Activated T-helper 1 cell treated with anti-CD3 and anti-CD28 coated beads, Interleukin-2, amount 50 U/mL, for 16 hours (primary cell): ENCODE measurements at places on chromosomes 5 and 9.

DNA sequence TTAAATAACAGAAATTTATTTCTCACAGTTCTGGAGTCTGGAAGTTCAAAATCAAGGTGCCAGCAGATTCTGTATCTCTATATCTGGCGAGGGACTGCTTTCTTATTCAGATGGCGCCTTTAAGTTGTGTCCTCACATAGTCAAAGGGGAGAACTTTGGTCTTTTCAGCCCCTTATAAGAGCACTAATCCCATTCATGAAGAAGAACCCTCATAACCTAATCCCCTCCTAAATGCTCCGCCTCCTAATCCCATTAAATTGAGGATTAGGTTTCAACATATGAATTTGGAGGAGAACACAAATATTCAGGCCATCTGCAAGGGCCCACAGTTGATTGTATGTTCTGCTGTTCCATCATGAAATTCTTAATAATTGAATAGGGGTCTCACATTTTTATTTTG, 10.8 kb upstream of the CCDC152 start:
- DNase-seq = no peak

DNA sequence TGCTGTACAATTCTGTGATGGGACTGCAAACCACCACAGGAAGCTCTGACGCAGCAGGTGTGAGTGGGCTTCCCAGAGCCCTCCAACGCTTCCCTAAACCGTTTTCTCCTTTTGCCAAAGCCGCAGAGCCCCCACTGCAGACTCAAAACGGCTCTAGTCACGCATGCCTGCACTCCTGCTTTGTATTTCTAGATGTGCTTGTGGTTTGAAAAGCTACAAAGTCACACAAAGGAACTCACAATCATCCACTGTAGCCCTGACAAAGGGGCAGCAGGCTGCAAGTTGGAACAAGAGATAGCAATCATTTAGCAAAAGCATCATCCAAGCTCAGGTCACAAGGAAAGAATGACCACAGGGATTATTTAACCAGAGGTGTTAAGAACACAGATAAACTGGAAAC, 79.3 kb downstream of the PTPN3 start:
- DNase-seq = no peak

GRCh38 chr9:1273859-1274258, 223.7 kb downstream of the DMRT2 start:
- DNase-seq = no peak

DNA sequence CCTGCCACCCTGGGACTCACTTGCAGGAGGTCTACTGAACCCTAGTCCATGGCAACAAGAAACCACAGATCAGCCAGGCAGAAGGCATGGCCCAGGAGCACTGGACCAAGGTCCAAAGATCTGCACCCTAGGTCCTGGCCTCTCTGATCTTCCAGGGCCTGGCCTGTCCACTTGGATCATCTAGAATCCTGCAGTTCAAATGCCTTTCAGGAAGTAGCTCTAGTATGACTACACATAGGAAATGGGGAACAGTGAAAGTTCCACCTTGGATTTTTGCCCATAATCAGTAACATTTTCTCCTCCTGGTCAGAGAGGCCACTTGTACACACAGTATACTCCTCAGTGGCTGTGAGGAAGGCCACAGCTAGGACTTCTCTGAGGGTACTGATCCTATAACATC, 11.5 kb downstream of the ANXA6 start:
- DNase-seq = no peak

DNA sequence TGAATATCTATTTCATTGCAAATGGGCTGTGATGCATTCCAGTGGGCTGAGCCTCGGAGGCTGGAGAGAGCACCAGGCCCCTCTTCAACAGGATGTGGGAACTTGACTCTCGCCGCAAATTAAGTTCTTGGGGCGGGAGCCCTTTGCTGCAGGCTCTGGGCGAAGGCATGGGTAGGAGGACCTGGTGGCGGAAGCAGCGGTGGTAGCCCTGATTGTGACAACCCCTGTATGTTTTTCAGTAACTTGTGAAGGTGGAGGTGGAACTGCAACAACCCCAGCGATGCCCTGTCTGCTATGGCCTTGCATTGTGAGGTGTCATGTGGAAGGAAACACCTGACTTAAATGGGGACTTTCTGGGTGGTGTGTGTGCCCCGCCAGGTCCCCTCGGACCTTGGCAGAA, 9.4 kb downstream of the FYB1 start:
- peak; percentile 70 for DNase-seq

DNA sequence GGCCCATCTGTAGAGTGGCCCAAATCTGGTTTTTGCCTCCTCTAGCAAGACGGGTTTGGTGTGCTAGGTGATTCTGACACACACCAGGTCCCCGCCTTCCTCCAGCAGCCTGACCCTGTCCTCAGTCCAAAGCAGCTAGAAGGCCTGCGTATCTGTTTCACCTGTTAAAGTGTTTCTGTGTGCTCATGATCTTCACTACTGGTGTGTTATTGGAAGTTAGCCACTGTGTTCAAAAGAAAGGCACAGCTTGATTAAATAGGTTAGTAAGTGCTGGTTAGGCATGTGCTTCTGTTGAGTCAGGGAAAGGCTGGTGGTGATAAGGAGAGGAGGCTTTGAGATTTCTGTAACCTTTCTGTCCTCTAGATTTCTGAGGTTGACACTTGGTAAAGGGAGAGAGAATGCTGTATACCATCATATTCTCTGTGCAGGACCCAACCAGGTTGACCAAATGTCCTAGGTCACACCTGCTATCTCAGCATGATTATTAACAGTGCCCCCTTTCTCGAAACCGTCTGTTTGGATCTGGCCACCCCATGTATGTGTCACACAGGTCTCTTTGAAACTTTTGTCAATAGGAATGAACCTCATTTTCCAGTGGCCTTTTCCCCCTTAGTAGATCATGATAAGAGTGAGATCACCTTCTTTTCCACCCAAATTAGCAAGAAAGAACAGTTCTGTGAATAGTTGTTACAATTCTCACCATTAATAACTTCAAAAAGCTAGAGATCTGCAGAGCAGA, 58.8 kb downstream of the ARHGAP26 start:
- no peak for DNase-seq

- DNase-seq = no peak
These were observed 349.8 kb upstream of the DAB2 start for GRCh38 chr5:39774605-39775004.

GRCh38 chr5:126965061-126965475, 65.3 kb downstream of the MARCHF3 start:
- no peak for DNase-seq

DNA sequence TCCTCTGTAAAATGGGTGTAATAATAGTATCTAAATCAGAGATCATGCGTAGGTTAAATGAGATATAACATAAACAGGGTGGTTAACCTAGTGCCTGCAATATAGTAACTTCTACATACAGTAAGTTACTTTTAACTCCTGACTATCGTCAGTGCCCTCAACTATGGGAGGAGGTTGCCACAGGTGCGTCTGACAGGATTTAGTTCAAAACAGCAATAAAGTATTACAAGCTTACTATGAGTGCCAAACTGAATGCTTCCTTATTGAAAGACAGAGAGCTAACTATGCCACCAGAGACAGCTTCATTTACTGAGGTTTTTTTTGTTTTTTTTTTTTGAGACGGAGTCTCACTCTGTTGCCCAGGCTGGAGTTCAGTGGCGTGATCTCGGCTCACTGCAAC, 209.0 kb downstream of the ADAMTSL1 start:
- no peak for DNase-seq

GRCh38 chr9:134913041-134913712, 4.5 kb downstream of the FCN1 start:
- no peak for DNase-seq

- DNase-seq = no peak
These were observed 29.0 kb downstream of the AUH start for GRCh38 chr9:91332546-91333231.

DNA sequence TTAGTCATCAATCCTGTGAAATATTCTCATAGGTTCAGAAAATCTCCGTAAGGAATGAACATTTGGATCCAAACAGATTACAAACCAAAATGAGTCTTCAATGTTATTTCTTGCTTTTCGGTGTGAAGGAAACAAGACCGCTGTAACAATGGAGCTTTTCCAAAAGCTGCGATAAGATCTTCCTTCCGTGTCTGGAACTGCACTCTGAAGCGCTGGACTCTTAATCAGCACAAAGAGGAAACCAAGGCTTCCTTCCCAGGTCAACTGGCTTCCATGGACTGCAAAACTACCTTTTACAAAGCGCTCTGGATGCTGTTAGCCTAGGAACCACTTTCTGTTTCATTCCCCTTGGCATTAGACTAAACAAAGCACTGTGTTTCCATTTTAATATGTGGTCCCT, 137.9 kb upstream of the BASP1 start:
- DNase-seq = no peak

GRCh38 chr9:97811533-97812246, 41.3 kb upstream of the FOXE1 start:
- no peak for DNase-seq

- DNase-seq = no peak
These were observed 17.2 kb upstream of the SIL1 start for GRCh38 chr5:139215107-139215975.

DNA sequence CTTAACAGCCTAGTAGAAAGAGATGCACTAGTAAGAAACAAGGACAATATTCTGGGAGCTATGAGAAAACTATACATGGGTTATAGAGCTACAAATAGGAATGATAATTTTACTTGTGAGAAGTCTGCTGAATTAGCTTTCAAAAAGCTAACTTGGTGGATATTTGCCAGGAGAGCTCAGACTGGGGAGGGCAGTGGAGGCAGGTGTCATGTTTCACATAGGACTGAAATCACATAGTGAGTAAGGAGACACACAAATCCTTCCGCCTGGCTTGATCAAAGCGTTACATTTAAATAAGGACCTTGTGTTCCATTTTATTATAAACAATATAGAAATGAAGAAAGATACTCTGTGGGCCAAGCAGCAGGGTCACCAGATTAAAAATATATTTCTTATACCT, 235.0 kb downstream of the ISL1 start:
- DNase-seq = no peak

DNA sequence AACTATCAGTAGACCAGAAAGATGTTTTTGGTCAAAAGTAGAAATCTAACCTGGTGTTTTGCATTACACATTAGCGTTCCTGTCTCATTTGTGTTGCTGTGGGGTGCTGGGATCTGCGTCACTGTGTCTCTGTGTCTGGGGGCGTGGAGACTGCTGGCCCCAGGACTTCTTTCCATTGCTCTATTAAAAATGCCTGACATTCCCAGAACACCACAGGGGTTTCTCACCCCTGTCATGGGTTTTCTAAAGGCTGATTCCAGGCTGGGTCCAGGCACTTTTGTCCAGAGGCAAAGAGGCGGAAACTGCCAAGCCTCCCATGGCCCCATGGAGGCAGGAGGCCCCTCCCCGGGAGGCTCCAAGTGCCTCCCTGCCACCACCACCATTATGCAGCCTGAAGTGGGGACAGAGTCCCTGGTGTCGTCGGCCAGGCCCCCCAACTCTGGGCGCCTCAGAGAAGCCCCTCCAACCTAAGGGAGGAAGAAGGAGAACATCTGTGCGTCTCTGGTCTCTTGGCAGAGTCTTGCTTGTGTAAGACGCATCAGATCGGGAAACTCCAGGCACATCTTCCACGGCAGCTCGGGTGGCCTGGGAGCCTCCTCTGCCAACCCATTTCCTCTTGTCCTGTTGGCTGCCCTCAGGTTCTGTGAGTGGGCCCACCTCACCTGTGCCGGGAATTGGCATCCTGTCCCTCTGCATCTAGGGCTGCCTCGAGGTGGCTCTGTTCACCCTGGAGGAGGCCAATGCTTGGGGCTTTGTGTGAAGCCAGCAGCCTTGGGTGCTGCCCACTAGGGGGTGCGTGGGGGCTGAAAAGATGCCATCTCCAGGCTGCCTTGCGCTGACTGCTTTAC, 13.8 kb upstream of the PLEKHG4B start:
- DNase-seq = no peak

DNA sequence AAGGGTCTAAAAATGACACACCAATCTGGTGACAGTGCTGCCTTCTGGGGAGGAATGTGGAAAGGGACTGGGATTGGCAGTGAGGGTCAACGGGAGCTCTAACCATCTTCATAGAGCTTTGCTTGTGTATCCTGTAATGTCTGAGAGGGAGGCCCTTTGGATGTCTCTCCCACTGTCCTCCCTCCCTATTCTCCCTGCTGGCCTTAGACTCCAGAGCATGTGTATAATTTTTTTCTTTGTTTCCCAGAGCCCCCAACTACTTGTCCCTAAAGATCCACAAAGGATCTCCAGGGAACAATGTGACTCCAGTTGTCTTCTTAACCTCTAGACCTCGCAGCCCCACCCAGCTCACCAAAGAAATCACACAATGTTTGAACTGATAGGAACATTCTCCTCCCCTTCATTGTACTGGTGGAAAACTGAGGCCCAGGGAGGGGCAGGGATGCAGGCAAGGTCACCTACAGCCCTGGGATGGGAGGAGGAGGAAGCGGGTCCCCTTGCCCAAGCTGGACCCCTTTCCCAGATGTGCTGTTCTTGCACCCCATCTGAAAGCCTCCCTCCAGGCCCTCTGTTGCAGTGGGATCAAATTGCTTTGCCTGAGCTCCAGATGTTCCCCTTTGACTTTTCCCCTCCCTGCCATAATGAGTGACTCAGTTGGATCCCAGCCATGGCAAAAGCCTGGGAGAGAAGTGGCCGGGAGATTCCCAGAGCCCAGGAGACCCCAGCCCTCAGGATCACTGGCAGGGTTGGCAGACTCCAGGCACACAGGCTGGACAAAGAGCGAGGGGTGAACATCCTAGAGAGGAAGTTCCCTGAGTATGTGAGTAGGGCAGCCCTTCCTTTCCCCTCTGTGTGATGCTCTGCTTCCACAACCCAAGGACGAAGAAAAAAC, 21.8 kb downstream of the SPARC start:
- no peak for DNase-seq

GRCh38 chr9:21252721-21253547, 13.1 kb upstream of the IFNA14 start:
- DNase-seq = no peak

DNA sequence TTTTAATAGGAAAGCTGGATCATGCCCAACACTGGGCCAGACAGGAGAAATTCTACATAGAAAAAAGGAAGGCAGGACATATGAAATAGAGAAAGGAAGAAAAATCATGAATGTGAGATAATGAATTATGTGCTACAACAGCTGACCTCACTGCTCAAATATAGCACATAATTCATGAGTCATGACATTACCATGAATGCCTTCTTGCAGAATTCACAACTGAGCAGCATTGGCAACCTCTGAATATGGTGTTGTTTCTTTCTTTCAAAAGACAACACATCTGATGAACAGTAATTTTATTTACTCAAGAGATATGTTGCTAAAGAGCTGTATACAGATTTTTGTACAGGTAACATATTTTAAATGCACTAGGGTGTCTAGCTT, 34.4 kb downstream of the APBA1 start:
- DNase-seq = no peak

DNA sequence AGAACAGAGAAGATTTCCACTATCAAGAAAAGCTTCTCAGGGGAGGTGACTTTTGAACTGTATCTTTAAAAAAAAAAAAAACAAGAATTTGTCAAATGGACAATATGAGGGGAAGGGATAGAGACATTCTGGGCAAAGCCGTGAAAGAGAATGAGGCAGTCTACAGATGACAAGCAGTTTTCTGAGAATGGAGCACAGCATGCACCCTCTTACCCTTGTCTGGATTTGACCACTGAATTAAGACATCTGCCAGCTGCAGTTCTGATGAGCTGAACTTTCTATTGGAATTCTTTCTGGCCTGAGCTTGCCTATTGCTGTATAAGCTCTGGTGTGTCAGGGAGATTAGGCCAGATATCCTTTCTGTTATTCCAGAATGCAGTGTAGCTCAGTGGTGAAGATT, 10.3 kb upstream of the RANBP3L start:
- DNase-seq = no peak
